ENCODE measurements at places on chromosomes 7 and 10.

DNA sequence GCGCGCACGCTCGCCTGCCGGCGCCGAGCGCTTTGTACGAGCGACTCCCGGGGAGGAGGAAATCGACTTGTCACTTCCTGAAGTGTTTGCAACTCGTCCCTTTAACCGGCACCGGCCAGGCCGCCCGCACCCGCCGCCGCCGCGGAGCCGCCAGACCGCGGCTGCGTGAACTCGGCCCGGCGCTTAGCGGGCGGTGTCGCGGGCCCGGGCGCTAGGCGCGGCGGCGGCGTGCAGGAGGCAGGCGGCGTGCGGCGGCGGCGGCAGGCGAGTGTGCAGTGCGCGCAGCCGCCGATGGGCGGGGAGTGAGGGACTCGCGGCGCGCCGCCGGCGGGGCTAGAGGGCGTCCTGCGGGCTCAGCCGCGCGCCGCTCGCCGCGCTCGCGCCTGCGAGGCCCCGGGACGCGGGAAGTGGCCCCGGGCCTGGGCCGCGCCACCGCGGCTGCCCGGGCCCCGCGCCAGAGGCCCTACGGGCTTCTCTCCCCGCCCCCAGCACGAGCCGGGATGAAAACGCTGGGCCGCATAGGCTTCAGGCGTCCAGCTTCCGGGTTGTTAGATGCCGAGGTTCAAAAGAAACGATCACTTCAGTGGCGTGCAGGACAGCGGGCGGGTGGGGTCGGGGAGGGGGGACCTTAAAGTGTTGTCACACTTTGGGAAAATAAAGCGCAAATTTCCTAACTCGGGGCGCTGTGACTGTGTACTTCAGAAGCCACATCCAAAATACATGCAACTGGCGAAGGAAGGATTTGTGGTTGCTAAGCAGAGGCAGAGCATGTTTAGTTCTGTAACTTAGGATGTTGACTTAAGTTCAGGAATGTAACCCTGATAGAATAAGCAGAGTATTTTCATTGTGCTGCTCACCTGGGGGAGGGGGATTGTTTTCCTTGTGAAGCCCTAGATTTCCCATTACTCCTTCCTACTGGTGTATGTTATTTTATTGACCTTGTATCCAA is at the start of gene FAM53B:
Gene FAM53B, minus strand, starts transcription at position 277 of the 949 bp plus-strand sequence. CDS start 37,665 bp downstream, outside the sequence.
- DNase-seq, result peak; percentile 85

DNA sequence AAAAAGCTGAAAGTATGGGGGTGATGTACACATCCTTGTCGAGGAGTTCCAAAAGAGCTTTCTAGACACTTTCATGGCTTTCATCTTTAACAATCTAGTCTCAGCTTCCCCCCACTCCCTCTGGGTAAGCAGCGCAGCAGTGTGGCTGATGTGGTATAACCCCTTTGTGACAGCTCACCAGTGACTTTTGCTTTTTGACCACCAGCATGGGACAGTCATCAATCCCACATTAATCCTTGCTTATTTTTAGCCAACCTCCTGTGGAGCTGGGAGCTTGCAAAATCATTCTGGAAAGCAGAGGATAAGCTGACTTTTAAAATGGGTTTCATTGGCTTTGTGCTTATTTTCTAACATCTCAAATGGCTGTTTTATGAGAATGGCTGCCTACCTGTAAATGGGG is 272.7 kb downstream of the HDAC9 start:
- no peak for DNase-seq

DNA sequence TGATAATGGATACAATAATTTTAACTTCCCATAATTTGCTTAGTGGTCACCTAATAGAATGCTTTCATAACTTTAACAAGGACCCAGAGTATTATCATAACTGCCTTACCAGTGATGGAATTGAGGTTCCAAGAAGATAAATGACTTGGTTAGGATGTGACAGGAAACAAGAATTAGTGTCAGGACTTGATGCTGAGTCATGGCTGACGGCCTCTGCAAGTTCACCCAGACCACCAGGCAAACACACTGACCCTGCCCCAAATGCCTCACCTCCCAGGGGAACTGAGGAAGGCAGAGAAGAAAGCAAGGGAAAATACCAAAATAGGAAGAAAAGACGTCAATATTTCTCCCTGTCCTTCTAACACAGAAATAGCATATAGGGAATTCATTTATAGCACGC is 636.3 kb downstream of the PARD3 start:
- no peak for DNase-seq

GRCh38 chr10:22913474-22914092 is 14.3 kb upstream of the ARMC3 start:
- no peak for DNase-seq

GRCh38 chr10:35585903-35586535 is 19.1 kb upstream of the GJD4 start:
- no peak for DNase-seq

- DNase-seq, result no peak
Observed at GRCh38 chr10:43196981-43197833, 59.0 kb downstream of the CSGALNACT2 start.

GRCh38 chr10:92490387-92490786 is 83.5 kb downstream of the IDE start:
- DNase-seq, result no peak

- DNase-seq, result no peak
Observed at GRCh38 chr7:5502721-5503243, 79.1 kb upstream of the TNRC18 start.

- no peak for DNase-seq
Observed at GRCh38 chr10:13536674-13537366, 8.0 kb upstream of the BEND7 start.

- no peak for DNase-seq
Observed at GRCh38 chr10:14671386-14671831, 103.3 kb downstream of the FAM107B start.

DNA sequence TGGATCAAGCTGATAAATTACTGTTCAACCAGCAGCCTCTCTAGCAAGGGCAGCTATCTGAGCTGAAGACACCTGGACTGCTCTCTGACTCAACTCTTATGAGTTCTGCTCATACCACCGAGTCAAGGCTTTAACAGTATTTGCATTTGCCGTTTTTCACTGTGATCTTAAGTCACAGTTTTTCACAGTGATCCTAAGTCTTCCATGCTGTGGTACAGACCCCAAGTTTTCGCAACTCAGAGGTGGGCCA is 31.3 kb downstream of the PIP4K2A start:
- DNase-seq, result no peak

DNA sequence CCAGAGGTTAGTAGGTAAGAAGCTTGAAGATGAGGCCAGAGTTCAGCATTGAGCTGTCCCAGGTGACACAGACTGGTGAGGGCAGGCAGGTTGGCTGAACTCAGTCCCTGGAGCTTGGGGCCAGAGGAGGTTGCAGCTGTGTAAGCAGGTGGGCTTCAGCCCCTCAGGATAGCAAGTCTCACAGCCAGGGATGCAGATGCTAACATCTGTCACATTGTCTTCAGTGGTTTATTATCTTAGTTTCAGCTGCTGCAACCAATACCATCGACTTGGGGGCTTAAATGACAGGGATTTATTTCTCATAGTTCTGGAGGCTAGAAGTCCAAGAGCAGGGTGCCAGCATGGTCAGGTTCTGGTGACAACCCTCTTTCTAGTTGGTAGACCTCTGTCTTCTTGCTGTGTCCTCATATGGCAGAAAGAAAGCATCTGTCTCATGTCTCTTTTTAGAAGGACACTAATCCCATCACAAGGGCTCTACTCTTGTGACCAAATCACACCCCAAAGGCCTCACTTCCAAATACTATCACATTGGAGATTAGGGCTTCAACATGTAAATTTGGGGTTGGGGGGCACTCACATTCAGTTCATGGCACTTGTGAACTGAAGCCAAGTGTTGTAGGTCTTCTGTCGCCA is 146.2 kb downstream of the KIAA1217 start:
- DNase-seq, result no peak

GRCh38 chr10:110326351-110327032 is 21.8 kb upstream of the SMNDC1 start:
- DNase-seq, result no peak

DNA sequence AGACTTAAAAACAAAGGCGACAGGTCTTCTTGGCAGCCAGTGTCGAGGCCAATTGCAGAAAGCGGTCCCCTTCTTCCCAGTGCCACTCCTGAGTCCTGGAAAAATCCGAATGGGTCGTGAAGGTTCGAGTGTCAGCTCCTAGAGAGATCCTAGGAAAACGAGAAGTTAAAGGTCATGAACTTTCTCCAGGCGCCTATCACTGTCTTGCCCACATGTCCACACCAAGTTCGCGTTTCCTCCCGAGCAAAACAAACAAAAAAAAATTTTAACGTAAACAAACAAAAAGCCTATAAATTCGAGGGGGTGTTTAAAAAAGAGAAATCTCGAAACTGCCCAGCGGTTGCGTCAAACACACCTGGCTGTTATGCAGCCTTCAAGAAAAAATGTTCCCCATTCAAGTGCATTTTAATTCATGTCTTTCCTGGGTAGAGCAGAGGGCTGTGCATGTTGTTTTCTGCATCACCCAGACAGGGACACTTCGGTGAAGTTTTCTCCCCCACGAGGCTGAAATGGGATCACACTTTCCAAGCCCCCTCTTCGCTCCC is 1.5 kb downstream of the ARHGAP21 start:
- DNase-seq, result no peak

DNA sequence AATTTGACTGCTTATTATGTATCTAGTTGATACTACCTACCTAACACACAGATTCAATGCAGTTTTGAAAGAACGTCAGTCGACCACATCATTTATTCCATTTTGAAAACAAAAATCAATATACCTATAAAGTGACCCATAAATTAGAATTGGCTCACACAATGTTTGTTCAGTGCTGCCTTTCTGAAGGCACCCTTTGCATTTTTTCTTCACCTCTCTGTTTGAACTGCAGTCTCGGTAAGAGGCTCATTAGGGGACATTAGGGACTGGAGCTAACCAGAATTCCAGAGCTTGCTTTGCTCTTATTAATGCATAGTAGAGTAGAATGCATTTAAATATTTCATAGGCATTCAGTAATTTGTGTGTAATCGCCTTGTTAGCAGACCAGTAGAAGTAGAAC is 234.1 kb downstream of the FOXP2 start:
- DNase-seq, result no peak

GRCh38 chr7:145797507-145797906 is 319.1 kb upstream of the CNTNAP2 start:
- no peak for DNase-seq

DNA sequence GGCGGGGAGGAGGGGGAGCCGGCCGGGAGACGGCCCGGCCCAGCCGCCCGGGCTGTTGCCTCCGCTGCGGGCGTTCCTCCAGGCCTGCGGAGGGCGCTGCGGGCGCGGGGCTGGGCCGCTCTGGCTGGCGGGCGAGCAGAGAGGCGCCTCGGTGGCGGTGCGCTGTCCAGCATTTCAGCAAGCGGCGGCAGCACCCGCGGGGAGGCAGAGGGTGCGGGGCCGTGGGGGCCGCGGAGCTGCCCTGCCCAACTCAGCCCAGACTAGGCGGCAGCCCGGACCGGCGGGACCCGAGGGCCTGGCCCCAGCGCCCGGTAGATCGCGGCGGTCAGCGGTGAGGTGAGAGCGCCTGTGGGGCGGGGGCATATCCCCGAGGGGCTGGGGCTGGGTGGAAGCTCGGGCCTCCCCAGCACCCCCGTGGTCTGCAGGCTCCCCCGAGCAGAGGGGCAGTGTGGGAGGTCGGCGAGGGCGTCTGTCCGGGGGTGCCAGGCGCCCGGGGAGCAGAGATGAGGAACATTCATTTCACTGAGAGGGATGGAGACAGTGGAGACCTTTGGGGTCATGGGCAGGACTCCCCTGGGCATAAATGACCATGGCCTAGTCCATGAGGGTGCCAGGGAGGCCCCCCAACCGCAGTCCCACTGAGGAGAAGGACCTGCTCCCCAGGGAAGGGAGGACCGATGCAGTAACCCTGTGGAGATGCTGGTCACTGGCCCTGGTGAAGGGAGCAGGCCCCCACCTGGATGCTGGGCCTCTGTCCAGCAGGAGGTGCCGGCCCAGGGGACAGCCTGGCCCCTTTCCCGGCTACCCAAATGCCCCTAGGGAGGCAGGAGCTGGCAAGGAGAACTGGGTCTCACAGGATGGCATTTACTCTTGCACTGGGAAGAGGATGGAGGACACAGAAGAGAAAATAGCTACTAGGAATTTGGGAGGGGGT is at the start of gene SRRM3:
Gene SRRM3, plus strand, starts transcription at position 165 of the 934 bp plus-strand sequence. CDS start 33,171 bp downstream, outside the sequence.
- DNase-seq, result peak; percentile 72

GRCh38 chr10:96352027-96352426 is 6.8 kb downstream of the OPALIN start:
- DNase-seq, result no peak

DNA sequence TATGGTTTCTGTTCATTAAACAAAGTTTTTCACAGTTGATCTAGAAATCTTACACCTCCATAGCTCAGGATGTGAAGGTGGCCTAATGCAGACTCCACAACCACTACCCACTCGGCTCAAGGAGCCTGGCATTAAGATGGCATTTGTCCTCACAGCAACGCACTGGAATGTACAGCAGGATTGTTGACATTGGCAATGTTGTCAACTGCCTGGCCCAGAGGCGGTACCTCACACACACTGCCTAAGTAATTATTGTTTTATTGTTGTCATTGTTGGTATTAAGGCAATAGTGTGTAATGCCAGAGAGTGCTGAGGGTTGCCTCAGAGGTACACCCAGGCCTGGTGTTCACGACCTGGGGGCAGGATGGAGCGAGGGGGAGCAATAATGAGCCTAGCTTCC is 38.3 kb downstream of the LRRC18 start:
- no peak for DNase-seq

GRCh38 chr7:155824227-155824886 is 12.1 kb upstream of the SHH start:
- DNase-seq, result no peak

DNA sequence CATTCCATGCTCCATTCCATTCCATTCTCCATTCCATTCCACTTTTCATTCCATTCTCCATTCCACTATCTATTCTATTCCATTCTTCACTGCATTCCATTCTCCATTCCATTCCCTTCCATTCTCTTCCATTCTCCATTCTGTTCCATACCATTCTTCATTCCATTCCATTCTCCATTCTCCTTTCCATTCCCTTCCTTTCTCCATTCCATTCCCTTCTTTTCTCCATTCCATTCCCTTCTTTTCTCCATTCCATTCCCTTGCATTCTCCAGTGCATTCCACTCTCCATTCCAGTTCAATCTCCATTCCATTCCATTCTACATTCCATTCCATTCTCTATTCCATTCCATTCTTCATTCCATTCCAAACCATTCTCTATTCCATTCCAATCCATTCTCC is 80.3 kb downstream of the NSUN6 start:
- no peak for DNase-seq

GRCh38 chr7:36607721-36608095 is 116.6 kb downstream of the AOAH start:
- DNase-seq, result no peak

All from midbrain (tissue), 1 donor.